Suprapubic skin (tissue), 4 donors: ENCODE measurements at places on chromosomes 3 and 15. TPM values are rescaled to one million over a fixed set of nuclear protein-coding genes. Genes with fewer than 3 reads are reported as not detected.

GRCh38 chr3:11307830-11308432 lies 35.7 kb downstream of the ATG7 start:
- peak overlapping the region; percentile 10 for H3K27ac ChIP-seq
- H3K4me3 ChIP-seq = no peak overlapping the region
- peaks cover 10% of the 10 kb centered on the region for H3K4me1 ChIP-seq
- DNase-seq = no peak
- H3K36me3 ChIP-seq = peaks cover 75% of the 10 kb centered on the region

GRCh38 chr3:184031187-184031792 lies at the start of gene HTR3D:
Gene HTR3D (plus strand): TSS chr3:184031742. CDS start chr3:184031742, 0 bp downstream.
- DNase-seq = no peak
- no peak within 1 kb of the TSS for H3K4me3 ChIP-seq
- H3K4me1 ChIP-seq = no peaks in the 10 kb centered on the region

DNA sequence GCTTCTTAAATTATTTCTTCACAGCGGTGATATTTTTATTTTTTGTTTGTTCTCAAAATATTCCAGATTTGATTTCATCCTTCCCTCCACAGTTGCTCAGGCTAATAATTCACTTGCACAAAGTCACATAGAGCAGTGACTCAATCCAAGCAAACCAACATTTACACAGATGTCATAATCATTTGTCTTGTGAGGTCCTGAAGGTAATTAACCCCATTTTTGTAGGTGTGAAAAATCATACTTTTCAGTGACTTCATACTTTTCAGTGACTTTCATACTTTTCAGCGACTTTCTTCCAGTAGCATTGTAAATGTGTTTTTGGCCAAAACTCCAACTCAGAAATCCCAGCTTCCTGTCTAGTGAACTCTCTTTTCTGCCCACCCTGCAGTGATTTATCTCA lies 32.1 kb downstream of the CD200 start:
- H3K4me3 ChIP-seq = no peak overlapping the region
- peak overlapping the region; percentile 17 for H3K27ac ChIP-seq
- H3K36me3 ChIP-seq = no peaks in the 10 kb centered on the region
- no peak for DNase-seq

DNA sequence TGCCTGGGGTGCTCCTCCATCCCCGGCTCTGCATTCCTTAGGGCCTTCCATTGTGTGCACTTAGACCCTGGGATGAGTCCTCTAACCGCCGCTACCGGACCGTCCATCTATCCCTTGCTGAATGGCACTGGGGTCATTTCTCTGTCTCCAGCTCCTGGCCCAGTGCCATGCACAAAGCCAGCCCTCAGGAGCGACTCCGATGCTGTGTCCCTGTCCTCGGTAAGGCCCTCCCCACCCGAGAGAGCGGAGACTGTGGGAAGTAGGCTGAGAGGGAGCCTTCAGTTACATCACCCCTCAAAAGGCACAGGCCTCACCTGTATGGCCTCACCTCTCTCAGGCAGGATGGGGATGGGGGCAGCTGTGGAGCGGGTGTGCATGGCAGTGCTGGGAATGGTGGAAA lies 33.8 kb downstream of the MUC4 start:
- peaks cover 5% of the 10 kb centered on the region for H3K27me3 ChIP-seq
- H3K36me3 ChIP-seq = no peaks in the 10 kb centered on the region
- no peak overlapping the region for H3K4me3 ChIP-seq
- H3K27ac ChIP-seq = no peak overlapping the region
- no peaks in the 10 kb centered on the region for H3K4me1 ChIP-seq

DNA sequence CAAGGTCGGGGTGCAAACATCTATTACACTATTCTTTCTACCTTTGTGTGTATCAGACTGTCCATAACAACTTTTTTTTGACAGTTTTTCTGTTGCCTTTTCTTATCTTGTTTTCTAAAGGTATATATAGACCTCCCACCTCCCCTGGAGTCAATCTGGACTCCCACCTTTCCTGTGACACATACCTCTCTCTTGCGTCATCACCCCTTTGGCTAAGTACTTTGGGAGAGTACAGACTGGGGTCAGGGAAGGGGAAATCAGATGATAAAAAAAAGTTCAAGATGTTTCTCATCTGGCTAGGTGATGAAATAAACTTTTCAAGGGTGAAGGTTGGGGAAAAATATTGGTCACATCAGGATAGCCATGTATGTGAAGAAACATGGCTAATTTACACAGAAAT lies 17.2 kb downstream of the TSPAN3 start:
- H3K36me3 ChIP-seq = peaks cover 12% of the 10 kb centered on the region
- no peaks in the 10 kb centered on the region for H3K27me3 ChIP-seq

GRCh38 chr3:109927161-109927560 lies 589.8 kb upstream of the DPPA4 start:
- H3K27ac ChIP-seq = no peak overlapping the region
- no peaks in the 10 kb centered on the region for H3K4me1 ChIP-seq
- H3K27me3 ChIP-seq = no peaks in the 10 kb centered on the region
- DNase-seq = no peak

DNA sequence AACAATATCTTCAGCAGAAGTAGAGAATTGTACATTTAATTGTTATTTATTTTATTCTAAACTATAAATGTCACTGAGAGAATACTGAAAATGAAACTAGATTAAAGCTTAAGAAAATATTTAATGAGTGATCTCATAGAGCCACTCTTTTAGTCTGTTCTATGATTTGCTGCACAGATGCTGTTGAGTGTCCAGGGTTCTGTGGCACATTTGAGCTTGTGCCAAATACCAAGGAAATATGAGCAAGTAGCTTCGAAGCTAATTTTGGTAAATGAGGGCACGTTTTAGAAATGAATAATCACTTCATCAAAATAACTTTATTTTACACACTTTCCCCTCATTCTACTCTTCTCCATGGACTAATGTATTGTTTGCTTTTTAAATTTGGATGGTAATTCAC lies 53.6 kb upstream of the THRB start:
- no peak overlapping the region for H3K4me3 ChIP-seq
- H3K27ac ChIP-seq = no peak overlapping the region
- H3K27me3 ChIP-seq = no peaks in the 10 kb centered on the region
- no peaks in the 10 kb centered on the region for H3K4me1 ChIP-seq
- no peak for DNase-seq
- H3K36me3 ChIP-seq = no peaks in the 10 kb centered on the region

- H3K4me1 ChIP-seq = peaks cover 20% of the 10 kb centered on the region
- DNase-seq = peak; percentile 89
- H3K36me3 ChIP-seq = no peaks in the 10 kb centered on the region
- H3K27me3 ChIP-seq = no peaks in the 10 kb centered on the region
- no peak overlapping the region for H3K27ac ChIP-seq
Observed at GRCh38 chr15:89760303-89761008, 9.4 kb upstream of the MESP1 start.

DNA sequence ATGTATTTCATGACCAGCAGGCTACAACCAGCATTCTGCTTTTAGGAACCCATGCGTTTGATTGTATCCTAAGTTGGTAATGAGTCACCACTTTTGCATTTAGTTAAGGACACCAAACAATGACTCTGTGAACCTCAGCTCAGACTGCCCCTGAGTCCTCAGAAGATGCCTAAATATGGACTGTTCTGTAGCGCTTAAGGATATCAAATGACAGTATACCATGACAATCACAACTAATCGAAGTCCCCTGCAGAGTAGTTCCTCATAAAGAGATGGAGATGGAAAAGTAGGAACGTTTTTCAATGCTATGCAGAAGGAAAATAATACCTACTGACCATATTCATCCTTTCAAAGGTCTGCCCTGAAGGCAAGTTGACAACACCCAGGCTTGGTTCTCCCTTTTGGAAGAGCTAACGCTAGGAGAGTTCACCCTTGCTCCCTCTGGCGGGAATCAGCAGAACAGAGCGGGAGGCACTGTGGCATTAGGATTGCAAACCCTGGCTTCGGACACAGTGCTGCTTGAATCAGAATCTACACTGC lies 508.6 kb downstream of the FHIT start:
- H3K4me3 ChIP-seq = no peak overlapping the region
- no peak for DNase-seq
- H3K27ac ChIP-seq = no peak overlapping the region
- H3K27me3 ChIP-seq = no peaks in the 10 kb centered on the region

DNA sequence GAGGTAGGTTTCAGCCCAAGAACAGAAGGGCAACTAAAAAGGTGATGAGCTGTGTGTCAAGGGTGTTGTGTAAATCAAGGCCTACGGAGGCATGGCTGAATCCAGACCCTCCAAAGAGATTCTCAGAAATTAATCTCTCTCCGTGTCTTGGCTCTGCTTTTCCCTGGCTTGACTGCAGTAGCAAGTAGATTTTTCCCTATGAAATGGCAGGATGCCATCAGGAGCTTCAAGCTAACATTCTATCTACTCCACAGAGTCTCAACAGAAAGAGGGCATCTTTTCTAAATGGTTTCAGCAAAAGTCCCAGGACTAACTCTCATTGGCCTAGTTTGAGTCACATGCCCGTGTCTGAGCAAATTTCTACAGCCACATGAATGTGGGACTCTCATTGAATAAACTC lies 58.3 kb downstream of the LSM3 start:
- H3K27me3 ChIP-seq = no peaks in the 10 kb centered on the region
- H3K27ac ChIP-seq = peak overlapping the region; percentile 17
- no peaks in the 10 kb centered on the region for H3K36me3 ChIP-seq
- peaks cover 27% of the 10 kb centered on the region for H3K4me1 ChIP-seq

GRCh38 chr3:145943952-145944351 lies 217.0 kb downstream of the PLOD2 start:
- H3K27me3 ChIP-seq = no peaks in the 10 kb centered on the region
- no peak overlapping the region for H3K4me3 ChIP-seq
- H3K27ac ChIP-seq = no peak overlapping the region

DNA sequence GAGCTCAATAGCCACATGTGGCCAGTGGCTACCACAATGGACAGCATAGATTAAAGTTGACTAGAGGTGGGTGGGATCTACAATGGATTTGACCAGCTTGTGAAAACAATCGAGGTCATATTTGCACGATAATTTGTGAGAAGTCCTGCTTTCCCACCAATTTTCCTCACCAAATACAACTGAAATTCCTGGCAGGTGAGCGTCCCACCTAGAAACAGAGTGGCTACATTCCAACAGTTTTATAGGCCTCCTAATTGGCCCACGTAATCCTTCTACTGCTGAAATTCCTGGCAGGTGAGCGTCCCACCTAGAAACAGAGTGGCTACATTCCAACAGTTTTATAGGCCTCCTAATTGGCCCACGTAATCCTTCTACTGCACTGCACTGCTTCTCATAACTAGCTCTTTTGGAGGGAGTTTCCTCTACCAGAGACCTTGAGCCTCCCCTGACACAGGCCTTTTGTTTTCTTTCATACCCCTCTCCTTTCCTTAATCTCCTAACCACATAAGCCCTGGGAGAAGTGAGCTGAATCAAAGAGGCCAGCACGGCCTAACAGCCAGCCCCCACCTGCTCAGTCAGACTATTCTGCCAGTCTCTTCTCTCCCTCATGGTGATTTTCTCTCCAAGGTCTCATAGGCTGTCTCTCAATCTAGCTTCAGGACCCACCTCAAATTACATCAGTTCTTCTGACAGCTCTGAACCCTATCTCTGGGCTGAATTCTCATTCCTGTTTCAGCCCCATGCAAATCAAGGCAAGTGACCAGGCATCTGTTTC lies 80.2 kb downstream of the BFSP2 start:
- H3K4me3 ChIP-seq = no peak overlapping the region
- DNase-seq = no peak

DNA sequence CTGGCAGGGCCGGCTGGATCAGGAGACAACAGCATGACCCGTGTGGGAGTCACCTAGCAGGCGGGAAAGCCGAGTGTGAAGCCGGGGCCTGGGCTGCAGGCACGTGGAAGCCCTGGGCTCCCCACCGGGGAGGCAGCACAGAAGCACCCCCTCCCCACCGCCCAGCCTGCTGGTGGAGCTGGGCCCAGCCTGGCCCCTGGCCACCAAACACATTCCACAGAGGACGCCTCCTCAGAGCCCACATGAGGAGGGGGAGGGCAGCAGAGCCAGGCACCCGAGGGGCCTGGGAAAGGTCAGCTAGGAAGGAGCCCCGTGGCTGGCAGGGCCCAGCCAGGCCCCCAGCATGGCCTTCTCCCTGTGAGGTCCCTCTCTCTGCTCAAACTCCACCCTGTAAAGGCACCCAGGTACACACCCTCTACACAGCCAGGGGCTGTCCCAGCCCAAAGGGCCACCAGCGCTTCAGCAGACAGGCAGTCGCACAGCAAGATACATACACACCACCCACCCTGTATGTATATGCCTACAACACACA lies 4.5 kb downstream of the PLXNB1 start:
- no peaks in the 10 kb centered on the region for H3K27me3 ChIP-seq
- peaks cover 78% of the 10 kb centered on the region for H3K4me1 ChIP-seq
- H3K36me3 ChIP-seq = peaks cover 32% of the 10 kb centered on the region
- no peak for DNase-seq
- H3K4me3 ChIP-seq = peak overlapping the region; percentile 93
- peak overlapping the region; percentile 38 for H3K27ac ChIP-seq

- H3K4me3 ChIP-seq = no peak overlapping the region
- DNase-seq = no peak
- H3K27me3 ChIP-seq = no peaks in the 10 kb centered on the region
- no peak overlapping the region for H3K27ac ChIP-seq
- H3K36me3 ChIP-seq = peaks cover 42% of the 10 kb centered on the region
- H3K4me1 ChIP-seq = no peaks in the 10 kb centered on the region
Observed at GRCh38 chr3:119524931-119525662, 26.8 kb downstream of the TIMMDC1 start.

- H3K27me3 ChIP-seq = no peaks in the 10 kb centered on the region
- peak overlapping the region; percentile 98 for H3K4me3 ChIP-seq
- H3K4me1 ChIP-seq = peaks cover 39% of the 10 kb centered on the region
Observed at GRCh38 chr3:135966271-135966961, 888 bp downstream of the PPP2R3A start.

- H3K27me3 ChIP-seq = peaks cover 10% of the 10 kb centered on the region
- H3K4me1 ChIP-seq = peaks cover 12% of the 10 kb centered on the region
- no peaks in the 10 kb centered on the region for H3K36me3 ChIP-seq
- H3K4me3 ChIP-seq = no peak overlapping the region
- no peak overlapping the region for H3K27ac ChIP-seq
Observed at GRCh38 chr15:68990231-68990991, 24.1 kb upstream of the NOX5 start.

The ITIH1 gene
- total RNA-seq = not detected

The NGLY1 gene
- total RNA-seq = 20.1 TPM

The SLC2A2 gene
- not detected for total RNA-seq

The IDH3A gene
- total RNA-seq = 55.6 TPM

The RTP1 gene
- total RNA-seq = not detected

The RLBP1 gene
- not detected for total RNA-seq

The TUSC7 gene
- total RNA-seq = not detected

The CACNA2D2 gene
- 5.6 TPM for total RNA-seq

The ROPN1 gene
- total RNA-seq = 3.1 TPM

The CHST13 gene
- total RNA-seq = not detected

The CP gene
- 4.2 TPM for total RNA-seq
